ENCODE measurements at places on chromosomes 5 and 9. TPM values are rescaled to one million over a fixed set of nuclear protein-coding genes. Genes with fewer than 3 reads are reported as not detected.

- peak; percentile 75 for DNase-seq
- H3K36me3 ChIP-seq = no peaks in the 10 kb centered on the region
- H3K27me3 ChIP-seq = no peaks in the 10 kb centered on the region
- H3K4me1 ChIP-seq = peaks cover 29% of the 10 kb centered on the region
- H3K4me3 ChIP-seq = no peak overlapping the region
These were observed 13.7 kb downstream of the GLRX start for GRCh38 chr5:95808686-95809413.

GRCh38 chr9:91422758-91423711 is 597 bp downstream of the NFIL3 start:
- peak; percentile 74 for DNase-seq

DNA sequence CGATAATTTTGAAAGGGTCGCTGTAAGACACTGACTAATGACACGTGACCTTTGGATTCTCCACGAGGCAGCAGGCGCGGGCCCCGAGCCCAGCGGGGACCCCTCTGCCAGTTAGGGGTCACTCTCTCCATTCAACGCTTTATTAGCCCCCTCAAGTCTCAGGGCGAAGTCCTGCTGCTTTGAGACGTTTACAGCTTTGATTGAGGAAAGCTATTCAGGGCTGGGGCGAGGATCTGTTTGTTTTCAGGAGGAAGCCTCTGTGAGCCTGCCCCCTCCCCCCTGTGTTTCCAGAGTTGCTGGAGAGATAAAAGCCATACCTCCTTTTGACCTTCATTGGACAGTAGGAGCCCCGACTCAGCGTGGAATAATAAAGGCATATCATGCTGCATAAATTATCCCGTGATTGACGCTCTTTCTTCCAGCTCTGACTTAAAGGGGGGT is 31.4 kb upstream of the MSX2 start:
- H3K4me1 ChIP-seq = no peaks in the 10 kb centered on the region
- H3K36me3 ChIP-seq = no peaks in the 10 kb centered on the region
- peak; percentile 19 for DNase-seq
- no peak overlapping the region for H3K27ac ChIP-seq
- no peak overlapping the region for H3K4me3 ChIP-seq

DNA sequence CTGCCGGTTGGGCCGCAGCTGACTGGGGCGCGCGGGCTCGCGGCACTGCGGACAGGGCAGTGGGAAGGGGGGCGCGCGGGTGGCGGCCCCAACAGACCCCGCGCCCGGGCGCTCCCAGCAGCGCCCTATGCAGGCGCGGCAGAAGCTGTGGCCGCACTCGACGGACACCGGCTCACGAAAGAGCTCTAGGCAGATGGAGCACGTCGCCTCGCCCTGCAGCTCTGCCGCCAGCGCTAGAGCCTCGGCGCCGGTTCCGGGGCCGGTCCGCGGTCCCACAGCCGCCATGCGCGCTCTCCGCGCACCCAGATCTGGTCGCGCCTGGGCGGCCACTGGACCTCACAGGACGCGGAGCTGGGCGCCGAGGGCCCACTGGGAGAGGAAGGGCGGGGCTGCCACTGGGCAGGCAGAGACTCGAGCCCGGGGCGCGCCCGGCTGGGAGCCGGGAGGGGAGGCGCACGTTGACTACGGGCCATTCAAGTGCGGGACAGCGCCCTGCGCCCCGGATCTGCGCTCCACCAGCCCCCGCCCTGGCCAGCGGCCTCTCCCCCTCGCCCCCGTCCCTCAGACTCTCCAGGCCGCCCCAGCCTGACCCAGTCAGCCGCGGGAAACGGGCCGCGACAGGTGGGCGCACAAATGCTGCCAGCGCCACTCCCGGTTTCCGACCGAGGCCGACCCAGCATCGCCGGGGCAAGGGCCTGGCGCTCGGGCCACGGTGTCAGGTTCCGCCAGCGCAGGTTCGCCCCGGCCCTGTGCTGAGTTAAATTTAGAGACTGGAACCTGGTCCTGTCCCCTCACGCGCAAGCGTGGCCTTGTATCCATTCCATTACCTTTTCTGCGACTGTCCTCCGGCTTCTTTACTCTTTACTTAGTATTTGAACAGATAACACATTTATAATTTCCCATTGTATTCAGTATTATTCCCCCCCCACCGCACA is at the start of gene TRIM7:
Gene TRIM7 (minus strand): TSS at position 371 of the 935 bp plus-strand sequence. CDS start 86 bp downstream, at position 285.
- no peaks in the 10 kb centered on the region for H3K27me3 ChIP-seq
- H3K4me1 ChIP-seq = peaks cover 5% of the 10 kb centered on the region
- H3K27ac ChIP-seq = no peak within 1 kb of the TSS

DNA sequence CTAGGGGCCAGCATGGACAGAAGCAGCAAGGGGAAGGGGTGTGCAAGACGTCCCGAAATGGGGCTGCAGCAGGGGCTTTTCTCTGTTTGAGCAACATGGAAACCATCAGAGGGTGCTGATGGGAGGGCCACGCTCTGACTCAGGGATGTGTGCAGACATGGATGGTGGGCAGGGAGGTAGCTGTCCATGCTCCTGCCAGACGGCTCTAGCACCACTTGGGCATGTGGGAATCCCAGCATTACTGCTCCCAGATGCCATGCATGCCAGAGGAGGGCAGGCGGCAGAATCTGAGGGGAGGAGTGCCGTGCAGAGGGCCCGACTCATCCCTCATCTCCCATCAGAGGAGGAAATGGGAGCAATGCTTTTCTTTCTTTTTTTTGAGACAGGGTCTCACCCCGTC is 45.6 kb upstream of the SLC25A51 start:
- H3K4me3 ChIP-seq = no peak overlapping the region
- no peak for DNase-seq
- H3K27me3 ChIP-seq = no peaks in the 10 kb centered on the region
- H3K4me1 ChIP-seq = no peaks in the 10 kb centered on the region

GRCh38 chr5:122835681-122836080 is 9.7 kb upstream of the SNX24 start:
- H3K4me1 ChIP-seq = no peaks in the 10 kb centered on the region
- no peak for DNase-seq
- no peaks in the 10 kb centered on the region for H3K36me3 ChIP-seq
- no peak overlapping the region for H3K27ac ChIP-seq
- no peak overlapping the region for H3K4me3 ChIP-seq
- no peaks in the 10 kb centered on the region for H3K27me3 ChIP-seq

DNA sequence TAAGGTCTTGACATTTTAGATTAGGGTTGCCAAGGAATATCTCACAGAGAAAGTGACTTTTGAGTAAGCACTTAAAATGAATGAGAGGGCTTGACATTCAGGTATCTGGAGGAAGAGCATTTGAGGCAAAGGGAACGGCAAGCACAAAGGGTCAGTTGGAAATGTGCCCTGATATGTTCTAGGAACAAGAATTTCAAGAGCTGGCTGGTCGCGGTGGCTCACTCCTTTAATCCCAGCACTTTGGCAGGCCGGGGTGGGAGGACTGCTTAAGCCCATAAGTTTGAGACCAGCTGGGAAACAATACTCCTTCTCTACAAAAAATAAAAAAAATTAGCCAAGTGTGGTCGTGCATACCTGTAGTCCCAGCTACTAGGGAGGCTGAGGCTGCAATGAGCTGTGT is 16.5 kb downstream of the KIAA1958 start:
- H3K27me3 ChIP-seq = no peaks in the 10 kb centered on the region
- H3K4me1 ChIP-seq = no peaks in the 10 kb centered on the region
- H3K27ac ChIP-seq = no peak overlapping the region
- DNase-seq = no peak

Gene SARDH
- 0.66 TPM for total RNA-seq

Gene CDH18
- not detected for total RNA-seq

Measured in colonic mucosa (tissue), 4 donors.